ENCODE measurements at places on chromosomes 16 and 17.
A peak's percentile ranks its signal among the peaks of the same experiment; 100 is the strongest.

DNA sequence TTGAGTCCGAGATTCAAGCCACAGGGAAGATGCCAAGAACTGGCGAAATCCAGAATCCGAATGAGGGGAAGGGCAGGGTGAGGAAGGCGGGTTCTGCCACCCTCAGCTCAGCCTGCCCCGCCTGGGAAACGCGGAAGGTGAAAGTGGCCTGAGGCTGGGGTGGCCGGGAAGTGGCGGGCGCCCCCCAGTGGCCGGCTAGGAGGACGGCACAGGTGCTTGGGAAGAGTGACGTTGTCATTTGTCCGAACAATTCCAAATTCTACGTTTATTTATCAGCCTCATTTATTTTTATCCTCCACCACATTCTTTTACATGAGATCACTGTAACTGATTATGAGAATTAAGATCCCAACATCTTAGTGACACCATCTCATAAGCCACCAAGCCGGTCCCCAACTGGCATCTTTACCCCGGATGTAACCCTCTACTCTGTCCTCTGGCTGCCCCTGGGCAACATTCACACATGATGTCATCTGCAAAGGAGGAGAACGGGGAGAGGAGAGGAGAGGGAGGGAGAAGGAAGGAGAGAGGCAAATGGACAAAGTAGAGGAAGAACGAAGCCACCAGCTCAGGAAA is 21.3 kb downstream of the SRCIN1 start:
- peak; percentile 44 for DNase-seq

DNA sequence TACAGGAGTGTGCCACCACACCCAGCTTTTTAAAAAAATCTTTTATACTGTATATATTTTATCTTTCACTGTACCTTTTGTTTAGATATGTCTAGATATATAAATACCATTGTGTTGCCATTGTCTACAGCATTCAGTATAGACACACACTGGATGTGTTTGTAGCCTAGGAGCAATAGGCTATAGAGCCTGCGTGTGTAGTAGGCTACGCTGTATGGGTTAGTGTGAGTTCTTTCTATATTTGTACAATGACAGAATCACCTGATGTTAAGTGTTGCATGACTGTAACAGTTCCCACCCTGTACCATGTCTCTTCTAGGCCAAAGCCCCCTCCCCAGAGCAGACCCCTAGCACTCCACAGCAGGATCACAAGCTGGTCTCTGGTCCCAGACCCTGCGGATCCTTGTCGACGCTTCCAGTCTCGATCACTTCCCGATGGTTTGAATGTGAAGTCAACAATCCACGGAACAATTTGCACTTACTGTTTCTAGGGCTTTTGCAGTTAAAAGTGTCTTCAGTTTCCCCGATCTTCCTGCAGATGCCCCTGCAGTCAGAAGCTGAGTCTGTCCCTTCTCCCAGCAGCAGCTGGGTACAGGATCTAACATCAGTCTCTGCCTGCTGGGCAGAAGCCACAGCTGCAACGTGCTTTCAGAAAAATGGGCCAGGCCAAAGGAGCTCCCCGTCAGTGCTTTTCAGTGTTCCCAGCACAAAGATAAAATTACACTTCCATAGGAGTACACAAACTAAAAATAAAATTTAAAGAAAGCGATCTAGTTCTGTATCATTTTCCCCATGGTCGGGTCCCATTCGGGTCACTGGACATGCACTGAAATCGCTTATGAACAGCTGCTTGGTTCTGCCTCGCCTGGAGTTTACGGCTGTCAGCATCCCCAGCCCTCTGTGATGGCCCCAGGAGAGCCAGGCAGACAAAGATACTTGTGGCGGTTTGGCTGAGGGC is 35.4 kb downstream of the ADAM11 start:
- no peak for DNase-seq

DNA sequence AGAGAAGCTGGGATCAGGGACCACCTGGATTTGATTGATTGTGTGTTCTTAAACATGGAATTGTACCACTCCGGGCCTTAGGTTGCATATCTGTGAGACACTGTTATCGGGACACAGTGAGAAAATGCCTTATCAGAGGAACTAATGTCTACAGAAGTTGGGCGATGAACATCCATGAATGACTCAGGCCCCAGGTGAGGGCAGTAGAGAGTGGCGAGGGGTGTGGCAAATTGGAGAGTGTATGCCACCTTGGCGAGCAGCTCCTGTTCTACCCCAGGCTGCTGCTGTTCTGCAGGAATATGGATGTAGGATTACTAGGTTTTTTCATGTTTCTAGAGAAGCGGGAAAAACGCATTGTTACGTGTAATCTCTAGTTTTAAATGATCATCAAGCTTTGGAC is 38.8 kb downstream of the CLEC16A start:
- no peak for DNase-seq

GRCh38 chr16:70442344-70442743 is 3.4 kb upstream of the ST3GAL2 start:
- no peak for DNase-seq

- no peak for DNase-seq
These were observed 1.8 kb downstream of the CDC42EP4 start for GRCh38 chr17:73309727-73310596.

- DNase-seq: no peak
These were observed 2.0 kb upstream of the GLIS2 start for GRCh38 chr16:4313563-4314531.

DNA sequence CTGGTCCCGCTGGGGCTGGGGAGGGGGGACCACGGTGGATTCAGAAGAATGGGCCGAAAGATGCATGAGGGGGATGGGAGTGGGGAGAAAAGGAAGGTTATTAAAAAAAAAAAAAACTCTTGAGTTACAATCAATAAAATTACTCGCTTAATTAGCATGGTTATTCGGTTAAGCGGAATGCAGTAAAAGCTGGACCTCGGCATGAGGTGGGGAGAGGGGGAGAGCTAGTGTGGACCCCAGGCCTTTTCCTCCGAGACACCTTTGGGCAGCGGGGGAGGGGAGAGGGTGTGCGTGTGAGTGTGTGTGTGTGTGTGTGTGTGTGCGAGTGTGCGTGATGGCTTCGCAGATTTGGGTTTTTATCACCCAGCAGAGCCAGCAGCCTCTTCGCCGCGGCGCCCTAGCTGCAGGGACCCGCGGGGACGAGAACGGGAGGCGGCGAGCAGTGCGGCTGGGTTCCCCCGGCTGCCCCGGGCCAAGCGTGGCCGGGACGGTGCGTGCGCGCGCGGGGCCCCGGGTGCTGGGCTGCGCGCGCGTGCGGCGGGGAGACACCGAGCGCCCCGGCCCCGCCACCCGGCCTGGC is 3.7 kb downstream of the BAHCC1 start:
- DNase-seq: peak; percentile 16

DNA sequence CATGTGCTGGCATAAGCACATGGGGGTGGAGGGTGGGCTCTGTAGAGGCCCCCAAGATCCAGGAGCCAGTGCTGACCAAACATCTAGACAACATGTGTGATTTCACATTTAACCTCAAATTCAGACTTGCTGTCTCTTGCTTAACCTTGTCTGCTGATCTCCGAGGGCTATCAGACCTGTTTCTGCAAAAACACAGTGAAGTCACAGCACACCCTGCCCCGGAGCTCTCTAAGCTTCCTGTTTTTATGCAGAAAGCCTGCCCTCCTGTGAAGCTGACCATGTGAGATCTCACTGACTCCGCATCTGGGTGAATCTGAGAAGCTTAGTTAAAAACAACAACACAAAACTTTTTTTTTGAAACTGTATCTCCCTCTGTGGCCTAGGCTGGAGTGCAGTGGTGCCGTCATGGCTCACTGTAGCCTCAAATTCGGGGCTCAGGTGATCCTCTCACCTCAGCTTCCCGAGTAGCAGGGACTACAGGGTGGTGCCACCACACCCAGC is 6.6 kb upstream of the DPEP2 start:
- DNase-seq: no peak

Measured in kidney capillary endothelial cell (primary cell).